NCI-H1417 treated with DMSO at 0.1 percent for 48 hours (cell line): ENCODE measurements at places on chromosomes 16 and 17.

GRCh38 chr16:7284780-7285179 is 47.9 kb upstream of the RBFOX1 start:
- no peak for DNase-seq

DNA sequence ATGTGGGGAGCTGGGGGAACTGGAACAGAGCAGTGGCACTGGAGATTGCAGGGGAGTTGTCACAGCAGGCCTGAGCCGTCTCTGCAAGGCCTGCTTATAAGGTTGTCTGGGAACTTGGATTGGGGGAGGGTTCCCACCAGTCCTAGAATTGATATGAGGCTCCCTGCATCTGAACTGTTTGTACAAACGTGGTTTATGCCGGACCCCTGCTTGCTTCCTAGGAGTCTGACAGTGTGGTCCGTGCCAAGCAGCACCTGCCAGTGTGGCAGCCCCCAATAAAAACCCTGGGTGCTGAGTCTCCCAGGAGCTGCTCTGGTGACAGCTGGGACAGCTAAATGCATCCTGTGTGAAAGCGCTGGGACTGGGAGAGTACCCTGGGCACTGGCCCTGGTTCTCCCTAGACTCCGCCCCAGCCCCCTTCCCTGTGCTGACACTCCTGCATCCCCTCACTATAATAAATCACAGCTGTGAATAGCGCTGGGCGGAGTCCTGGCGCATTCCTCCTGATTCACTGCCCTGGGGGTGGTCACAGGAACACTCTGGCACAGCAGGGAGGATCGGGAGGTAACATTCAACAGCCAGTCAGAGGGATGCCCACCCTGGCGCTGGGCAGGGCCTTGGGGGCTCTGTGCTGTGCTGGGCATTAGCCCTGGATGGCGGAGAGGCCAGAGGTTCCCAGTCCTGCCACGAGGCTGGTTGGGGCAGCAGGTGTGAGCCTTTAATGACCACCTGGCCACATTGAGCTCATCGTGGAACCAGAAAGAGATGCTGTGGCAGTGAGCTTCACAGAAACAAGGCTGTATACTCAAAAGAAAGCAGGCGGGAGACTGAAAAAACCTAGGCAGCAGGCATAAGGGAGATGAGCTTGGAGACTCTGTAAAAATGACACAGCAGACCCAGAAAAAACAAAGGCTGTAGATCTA is 45.6 kb downstream of the RMI2 start:
- peak; percentile 45 for DNase-seq

- DNase-seq: no peak
Observed at GRCh38 chr17:57226793-57227192, 29.5 kb upstream of the MSI2 start.

GRCh38 chr17:34443619-34444469 is 80.8 kb upstream of the CCL1 start:
- DNase-seq: no peak

DNA sequence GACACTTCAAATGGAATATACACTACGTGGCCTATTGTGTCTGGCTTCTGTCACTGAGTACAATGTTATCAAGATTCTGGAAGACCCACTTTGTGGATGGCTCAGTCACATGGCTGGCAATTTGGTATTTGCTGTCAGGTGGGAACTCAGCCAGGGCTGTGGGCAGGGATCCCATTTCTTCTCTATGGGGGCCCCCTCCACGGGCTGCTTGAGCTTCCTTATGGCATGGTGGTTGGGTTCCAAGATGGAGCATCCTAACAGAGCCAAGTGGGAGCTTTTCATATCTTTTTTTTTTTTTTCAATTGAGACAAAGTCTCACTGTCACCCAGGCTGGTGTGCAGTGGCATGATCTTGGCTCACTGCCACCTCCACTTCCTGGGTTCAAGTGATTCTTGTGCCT is 18.0 kb upstream of the CEP20 start:
- DNase-seq: no peak

DNA sequence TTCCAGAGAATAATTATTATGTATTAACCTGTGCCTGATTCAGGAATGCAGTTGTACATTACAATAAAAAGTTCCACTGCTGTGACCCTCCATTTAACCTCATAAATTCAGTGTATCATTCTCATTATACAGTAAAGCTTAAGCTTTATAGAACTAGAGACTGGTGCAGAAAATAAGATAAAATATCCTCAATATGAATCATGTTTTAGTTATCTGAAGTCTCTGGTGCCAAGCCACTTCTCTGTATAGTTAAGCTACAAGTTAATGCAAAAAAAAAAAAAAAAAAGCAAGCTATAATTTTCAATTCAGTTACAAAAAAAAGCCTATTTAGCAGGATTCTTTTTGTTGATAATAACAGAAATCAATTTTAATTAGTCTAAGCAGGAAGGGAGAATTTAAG is 22.4 kb upstream of the SMIM36 start:
- DNase-seq: no peak

GRCh38 chr16:52408191-52408845 is 138.6 kb downstream of the TOX3 start:
- DNase-seq: no peak

DNA sequence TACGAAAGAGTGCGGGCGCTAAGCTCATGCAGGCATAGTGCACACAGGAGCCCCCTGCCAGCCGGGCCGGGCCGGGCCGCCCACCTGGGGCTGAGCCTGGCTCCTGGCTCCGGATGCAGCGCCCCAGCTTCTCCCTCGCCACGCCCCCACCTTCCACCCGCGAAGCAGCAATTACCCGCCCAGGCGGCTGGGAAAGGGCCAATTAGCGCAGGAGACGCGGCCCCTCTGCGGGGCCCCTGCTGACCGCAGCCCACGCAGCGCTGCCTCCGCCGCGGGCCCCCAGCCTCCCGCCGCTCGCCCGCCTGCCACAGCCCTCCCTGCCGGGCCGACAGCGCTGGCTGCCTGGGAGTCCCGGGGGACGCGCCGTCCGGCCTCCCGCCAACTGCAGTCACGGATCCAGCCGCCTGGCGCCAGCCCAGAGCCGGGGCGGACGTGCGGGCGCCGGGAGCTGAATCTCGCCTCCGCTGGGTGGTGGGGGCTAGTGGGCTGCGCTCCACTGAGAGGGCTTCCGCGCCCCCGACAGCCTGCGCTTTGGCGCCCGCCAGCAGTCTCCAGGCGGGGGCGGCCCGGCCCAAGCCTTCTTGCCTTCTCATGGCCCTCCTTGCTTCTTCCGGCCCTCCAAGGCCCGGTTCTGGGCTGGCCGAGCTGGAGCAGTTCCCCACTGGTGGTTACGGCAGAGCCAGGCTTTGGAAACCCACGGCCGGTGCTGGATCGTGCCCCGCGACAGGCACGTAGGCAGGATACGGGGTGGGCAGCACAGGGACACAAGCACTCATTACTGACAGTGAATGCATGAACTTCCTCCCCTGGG is 14.9 kb upstream of the CBFB start:
- no peak for DNase-seq

DNA sequence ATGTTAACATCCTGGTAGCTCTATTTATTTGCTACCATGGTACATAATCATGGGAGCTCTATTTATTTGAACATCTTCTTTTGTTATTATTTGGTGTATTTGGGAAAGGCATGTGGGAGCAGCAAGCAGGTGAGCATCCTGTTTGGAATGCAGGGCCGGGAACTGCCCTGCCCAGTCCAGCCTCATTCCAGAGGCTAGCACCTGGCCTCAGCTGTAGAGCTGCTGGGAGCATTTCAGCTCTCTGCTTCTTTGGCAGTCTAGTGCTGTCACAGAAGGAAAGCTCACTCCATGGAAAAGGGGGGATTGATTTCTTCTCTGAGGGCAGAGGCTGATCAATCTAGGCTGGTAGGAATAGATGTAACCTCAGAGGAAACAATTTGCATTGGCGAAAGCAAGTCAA is 112.5 kb downstream of the WWOX start:
- DNase-seq: no peak

- DNase-seq: no peak
Observed at GRCh38 chr17:77363821-77364361, 223.1 kb downstream of the SEC14L1 start.
